ENCODE measurements at places on chromosomes 11 and 22.
A peak's percentile ranks its signal among the peaks of the same experiment; 100 is the strongest.

- DNase-seq = no peak
These were observed 35.3 kb upstream of the KCNQ1OT1 start for GRCh38 chr11:2735053-2735589.

GRCh38 chr11:76795936-76796441, 12.8 kb downstream of the TSKU start:
- DNase-seq = no peak

DNA sequence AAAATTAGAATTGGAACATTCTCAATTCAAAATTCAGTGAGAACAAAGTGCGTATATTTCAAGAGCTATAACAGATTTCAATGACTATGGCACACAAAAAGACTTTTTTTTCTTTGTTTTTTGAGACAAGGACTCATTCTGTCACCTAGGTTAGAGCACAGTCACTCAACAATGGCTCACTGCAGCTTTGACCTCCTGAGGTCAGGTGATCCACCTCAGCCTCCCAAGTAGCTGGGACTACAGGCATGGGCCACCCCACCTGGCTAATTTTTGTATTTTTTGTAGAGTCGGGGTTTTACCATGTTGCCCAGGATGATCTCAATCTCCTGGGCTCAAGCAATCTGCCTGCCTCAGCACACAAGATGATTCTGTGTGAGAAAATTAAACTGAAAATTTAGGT, 51.5 kb downstream of the PIK3C2A start:
- no peak for DNase-seq

GRCh38 chr11:122803306-122803705, 35.0 kb upstream of the CRTAM start:
- no peak for DNase-seq

GRCh38 chr22:18976197-18976751, 40.2 kb upstream of the PRODH start:
- DNase-seq = no peak

- no peak for DNase-seq
These were observed 69.3 kb downstream of the PKNOX2 start for GRCh38 chr11:125233736-125234275.

DNA sequence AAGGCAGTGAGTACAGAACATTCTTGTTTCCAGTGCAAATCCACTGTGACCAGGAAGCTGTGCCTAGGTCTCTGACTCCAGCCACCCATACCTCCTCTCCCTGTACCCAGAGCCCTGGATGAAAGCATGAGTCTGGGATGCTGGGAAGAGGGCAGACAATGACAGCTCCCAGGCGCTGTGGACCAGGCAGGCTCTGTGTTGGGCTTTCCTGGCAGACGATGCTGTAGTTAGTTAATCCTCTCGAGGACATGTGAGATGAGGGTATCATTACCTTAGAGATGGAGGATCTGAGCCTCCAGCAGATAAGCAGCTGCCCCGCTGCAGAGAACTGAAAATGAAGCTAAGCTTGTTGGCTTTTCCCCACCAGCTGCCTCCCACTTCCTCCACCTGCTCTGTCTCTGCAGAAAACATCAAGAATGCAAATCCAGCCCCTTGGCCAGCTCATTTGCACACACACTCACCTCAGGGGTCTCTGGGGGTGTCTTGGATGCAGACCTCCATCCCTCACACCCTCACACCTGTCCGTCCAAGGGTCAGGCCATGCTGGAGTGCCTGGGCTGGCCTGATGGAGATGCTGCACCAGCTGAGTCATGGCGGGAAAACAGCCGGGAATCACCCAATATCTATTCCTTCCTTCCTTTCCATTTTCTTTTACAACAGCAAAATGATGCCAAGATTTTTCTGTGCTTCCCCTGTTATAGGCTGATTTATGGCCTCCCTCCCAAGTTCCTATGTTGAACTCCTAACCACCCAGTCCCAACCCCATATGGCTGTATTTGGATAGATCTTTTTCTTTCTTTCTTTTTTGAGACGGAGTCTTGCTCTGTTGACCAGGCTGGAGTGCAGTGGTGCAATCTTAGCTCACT, 94.9 kb upstream of the SEPTIN5 start:
- no peak for DNase-seq

DNA sequence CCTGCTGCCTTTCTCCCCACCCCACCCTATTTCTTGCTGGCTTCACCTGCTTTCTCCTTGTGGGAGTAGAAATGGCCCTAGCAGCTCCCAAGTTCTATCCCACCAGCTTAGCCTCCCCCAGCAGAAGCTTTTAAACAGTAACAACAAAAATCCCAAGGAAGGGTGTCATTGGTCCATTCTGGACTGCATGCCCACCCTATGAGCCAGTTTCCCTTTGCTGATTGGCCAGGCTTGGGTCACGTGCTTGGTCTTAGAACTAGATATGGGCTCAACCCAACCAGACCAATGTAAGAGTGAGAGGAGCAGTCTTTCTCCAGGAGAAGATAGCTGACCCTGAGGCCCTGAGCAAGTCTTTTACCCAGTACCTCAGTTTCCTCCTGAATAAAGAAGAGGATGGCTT, 2.3 kb downstream of the MTFP1 start:
- DNase-seq = no peak

GRCh38 chr11:94525546-94526324, 13.5 kb downstream of the C11orf97 start:
- peak; percentile 68 for DNase-seq

GRCh38 chr11:1553808-1554594, 18.1 kb downstream of the DUSP8 start:
- DNase-seq = peak; percentile 83

DNA sequence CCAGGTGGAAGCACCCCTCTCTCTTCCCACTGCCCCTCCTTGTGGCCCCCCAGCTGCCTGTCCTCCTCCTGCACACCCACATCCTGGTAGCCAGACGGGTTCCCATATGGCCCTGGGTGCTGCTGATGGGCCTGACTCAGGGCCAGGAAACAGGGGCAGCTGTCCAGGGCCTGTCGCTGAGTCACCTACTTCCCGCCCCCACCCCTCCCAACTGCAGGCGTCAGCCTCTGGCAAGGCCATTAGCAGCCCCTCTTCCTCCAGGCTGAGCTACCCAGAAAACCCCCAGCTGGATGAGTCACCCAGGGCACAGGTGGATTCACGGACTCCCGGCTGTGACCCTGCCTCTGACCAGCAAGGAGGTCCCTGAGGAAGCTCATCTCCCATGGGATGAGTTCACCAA, 6.9 kb upstream of the GAL start:
- peak; percentile 80 for DNase-seq

DNA sequence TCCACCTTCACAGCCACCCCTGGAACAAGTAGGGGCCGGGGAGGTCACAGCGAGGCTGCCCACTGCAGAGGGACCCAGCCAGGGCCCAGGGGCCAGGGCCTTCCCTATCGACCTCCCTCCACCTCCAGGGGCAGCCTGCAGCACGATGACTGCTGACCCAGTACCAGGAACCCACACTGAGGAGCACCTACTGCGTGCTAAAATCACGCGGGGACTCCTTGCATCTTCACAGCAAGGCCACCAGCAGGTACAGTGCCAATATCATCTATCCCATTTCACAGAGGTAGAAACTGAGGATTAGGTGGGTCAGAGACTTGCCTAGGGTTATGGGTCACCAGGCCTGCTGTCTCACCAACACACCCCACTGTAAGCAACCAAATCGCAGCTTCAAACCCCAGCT, 14.6 kb downstream of the MACROD1 start:
- no peak for DNase-seq

- DNase-seq = peak; percentile 89
These were observed 220.4 kb upstream of the RAG2 start for GRCh38 chr11:36818410-36818809.

DNA sequence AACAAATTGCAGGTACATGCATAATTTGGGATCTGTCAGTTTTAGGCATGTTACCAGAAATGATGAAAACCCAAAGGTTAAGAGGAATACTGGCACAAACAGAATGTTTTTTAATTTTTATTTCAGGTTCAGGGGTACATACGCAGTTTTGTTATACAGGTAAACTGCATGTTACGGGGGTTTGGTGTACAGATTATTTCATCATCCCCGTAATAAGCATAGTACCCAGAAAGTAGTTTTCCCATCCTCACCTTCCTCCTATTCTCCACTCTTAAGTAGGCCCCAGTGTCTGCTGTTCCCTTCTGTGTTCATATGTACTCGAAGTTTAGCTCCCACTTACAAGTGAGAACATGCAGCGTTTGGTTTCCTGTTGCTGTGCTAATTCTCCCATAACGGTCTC, 33.0 kb downstream of the PI4KA start:
- DNase-seq = no peak

GRCh38 chr11:112608509-112608908, 347.8 kb upstream of the PLET1 start:
- DNase-seq = no peak

- peak; percentile 54 for DNase-seq
These were observed 1.7 kb downstream of the QSER1 start for GRCh38 chr11:32894149-32894827.
